Cerebellar nuclear complex (tissue), 1 donor: ENCODE measurements at places on chromosomes 7 and 10.

DNA sequence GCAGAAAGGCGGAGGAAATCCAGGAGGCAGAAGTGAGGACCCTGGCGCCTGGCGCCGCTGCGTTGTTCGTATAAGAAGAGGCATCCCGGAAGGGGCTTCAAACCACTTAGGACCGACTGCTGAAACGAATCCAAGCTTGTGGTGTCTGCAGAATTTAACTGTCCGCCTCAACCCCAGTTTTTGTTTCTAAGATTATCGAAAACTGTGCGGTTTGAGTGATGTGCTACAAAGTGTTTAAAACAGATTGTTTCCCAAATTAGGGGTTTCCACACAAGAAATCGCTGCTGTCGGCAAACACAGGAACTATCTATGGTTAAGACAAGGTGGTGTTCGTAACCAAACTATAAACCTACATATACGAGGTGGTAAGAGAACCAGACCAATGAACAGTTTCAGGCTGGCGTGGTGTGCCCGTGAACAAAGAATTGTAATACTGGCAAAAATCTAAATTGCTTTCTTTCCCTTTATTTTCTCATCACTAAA lies 835 bp upstream of the DGKI start:
- no peak for DNase-seq

DNA sequence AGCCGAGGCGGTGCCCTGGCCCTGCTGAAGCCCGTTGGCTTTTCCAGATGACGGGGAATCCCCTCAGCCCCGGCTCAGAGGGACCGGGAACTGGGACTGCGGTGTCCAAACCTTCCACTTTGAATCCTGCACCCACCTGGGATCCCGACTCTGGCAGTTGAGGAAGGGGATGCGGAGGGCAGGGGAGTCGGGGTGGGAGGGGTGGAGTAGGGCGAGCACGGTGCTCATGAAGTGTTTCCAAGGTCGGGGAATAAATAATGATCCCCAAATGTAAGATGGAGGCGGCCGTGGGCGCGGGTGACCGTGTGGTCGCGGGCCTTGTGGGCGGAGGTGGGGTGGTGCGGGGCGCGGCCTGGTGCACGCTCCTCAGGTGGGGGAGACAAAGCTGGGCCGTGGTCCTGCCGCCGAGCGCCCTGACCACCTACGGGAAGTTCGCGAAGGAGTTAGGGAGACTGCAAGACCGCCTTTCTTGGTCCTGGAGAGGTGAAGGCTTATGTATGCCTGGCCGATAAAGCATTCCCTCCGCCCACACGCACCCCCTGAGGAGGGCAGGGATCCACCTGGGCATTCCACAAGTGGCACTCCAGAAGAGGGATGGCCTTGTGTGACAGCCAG lies 1.4 kb downstream of the MTURN start:
- no peak for DNase-seq

DNA sequence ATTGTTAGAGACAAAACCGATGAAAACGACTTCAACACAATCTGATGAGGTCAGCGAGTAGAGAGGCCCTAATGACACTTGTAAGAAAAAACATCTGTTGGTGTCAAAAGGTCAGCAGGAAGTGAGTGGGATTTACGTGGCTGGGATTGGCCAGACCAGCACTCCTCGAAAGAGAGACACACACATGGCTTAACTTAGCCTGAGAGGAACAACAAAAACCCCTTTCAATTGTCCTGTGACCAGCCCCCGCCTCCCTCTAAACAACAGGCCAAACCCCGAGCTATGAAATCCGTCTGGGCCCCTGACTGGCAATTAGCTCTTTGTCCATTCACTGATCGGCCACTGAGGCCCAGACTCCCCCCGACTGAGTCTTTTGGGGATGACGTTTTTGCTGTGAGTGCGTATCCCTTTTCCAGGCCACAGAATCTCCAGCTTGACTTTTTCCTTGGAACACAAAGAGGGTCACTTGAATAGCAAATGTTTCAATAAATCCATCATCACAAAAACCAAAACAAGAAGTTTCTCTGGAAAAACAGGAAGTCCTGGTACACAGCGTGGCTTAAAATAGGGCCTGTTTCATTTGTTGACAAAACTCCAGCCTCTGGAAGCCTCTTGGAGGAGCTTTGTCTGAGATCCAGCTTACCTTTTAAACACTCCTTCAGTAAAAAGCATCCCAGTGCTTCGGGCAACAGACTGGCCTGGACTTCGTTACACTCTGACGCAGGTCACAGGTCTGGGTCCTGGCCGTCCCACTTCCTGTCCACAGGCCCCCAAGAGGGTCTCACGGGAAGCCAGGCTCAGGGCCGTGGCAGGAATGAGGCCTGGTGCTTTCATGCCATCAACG lies 103.0 kb downstream of the CTBP2 start:
- no peak for DNase-seq

DNA sequence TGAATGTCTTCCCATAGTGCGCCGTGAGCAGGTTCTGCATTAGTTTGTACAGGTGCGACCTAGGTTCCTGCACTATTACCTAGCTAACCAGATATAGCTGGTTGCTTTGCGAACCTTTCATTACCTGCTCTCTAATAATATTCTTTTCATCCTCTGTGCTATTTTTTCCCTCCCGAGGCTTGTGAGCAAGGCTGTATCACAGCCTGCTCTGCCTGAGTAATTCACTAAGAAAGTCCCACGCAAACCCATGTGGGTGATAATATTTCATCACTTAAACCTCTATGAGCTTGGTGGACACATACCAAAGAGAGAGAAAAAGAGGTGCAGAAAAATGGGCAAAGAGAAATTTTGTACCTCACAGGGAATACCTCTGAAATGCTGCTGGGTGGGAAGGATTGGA lies 8.4 kb downstream of the INHBA start:
- no peak for DNase-seq

GRCh38 chr7:93955304-93955703 lies 33.8 kb downstream of the GNG11 start:
- DNase-seq = no peak

- no peak for DNase-seq
Measured at GRCh38 chr7:64045301-64046040, at the start of gene ZNF727. TSS of gene ZNF727 (plus strand) at chr7:64045434. CDS start at chr7:64045622, 188 bp downstream.

DNA sequence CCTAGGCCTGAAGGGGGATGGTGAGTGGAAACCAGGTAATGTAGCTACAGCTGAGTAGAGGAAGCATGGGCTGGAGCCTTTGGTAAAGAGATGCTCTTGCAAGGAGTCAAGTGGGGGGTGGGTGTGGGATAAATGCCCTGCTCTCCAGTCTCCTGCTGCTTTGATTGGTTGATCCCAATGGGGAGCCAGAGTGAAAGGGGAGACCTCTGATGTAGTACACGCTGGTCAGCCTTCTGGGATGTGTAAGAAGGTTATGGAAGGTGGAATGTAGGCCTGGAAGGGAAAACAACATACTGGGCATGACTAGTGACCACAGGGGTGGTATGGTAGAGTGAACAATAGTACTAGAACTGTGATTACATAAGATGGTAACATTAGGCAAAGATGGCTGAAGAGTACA lies 44.3 kb downstream of the TET1 start:
- no peak for DNase-seq

DNA sequence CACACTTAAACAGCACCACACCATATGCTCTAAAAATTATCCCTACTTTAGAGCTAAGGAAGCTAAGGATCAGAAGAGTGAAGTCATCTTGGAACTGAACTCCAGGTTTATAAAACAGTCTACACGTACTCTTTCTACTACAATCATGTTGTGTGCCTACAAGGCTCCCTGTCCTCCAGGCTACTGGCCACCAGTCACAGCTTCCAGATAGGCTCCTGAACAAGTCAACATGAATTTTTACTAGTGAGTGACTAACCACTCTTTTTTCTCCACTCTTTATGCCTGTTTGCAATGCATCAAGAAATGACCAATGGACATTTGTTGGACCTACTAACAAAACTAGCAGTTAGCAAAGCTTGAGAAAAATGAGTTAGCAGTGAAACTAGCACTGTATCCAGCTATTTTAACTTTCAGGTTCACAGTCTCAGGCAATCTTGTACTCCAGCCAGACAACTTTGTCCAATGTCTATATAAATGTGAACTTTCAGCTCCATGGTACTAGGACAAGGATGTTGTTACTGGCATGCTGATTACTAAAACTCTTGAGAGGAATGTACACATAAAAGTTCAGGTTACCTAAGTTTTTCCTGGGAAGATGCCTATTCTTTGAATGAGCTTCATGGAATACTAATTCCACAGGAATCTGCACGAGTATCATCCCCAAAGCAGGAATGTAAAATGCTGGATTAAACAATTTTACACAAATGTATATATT lies 180.0 kb downstream of the BTAF1 start:
- DNase-seq = no peak

DNA sequence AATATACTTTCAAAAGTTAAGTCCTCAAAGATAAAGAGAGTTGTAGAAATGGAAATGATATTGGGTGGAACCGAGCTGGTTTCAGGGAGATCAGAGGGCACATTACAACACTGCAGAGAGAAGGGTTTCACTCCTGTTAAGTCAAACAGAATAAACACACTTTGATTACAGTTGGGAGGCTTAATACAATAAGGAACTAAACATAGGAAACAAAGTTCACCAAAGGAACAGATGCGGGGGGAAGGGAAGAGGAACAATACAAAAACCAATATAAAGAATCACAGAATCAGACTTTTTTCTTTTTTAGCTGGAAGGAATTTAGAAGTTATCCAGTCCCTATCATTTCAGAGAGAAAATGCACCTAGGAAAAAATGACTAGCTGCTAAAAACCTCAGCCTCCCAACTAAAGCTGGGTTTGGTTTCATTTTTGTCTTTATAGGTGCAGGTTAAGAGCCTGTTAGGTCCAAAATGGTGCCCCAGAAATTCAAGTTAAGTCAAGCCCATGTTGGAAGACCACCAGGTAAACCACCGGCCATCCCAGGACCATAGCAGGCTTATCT lies 81.9 kb downstream of the DNMBP start:
- DNase-seq = no peak

DNA sequence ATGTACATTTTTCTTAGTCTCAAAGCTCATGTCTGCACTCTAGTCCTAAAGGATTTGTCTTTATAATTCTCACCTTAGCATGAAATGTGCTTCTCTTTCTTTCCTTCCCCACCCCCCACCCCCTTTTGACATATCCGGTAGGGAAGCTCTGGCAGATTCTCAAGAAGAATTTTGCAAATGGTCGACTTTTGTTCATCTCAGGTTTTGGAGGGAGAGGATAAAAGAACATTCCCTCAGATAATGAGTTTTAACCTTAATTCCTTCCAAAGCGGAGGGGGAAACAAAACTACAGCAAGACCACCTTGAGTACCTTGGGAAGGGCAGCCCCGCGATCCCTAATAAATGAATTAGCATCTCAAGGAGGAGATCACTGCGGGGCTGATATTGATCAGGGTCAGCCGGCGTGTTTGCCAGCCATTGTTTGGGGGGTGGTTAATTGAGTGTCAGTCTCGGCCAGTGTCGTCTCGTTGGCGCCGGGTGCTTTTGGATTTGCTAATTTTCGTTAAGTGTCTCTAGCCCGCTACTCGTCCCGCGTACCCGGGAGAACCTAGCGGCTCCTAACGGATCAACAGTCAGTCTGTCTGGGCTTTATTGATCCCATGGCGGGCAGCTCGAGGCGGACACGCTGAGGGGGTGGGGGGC lies 874 bp upstream of the BAMBI start:
- no peak for DNase-seq

DNA sequence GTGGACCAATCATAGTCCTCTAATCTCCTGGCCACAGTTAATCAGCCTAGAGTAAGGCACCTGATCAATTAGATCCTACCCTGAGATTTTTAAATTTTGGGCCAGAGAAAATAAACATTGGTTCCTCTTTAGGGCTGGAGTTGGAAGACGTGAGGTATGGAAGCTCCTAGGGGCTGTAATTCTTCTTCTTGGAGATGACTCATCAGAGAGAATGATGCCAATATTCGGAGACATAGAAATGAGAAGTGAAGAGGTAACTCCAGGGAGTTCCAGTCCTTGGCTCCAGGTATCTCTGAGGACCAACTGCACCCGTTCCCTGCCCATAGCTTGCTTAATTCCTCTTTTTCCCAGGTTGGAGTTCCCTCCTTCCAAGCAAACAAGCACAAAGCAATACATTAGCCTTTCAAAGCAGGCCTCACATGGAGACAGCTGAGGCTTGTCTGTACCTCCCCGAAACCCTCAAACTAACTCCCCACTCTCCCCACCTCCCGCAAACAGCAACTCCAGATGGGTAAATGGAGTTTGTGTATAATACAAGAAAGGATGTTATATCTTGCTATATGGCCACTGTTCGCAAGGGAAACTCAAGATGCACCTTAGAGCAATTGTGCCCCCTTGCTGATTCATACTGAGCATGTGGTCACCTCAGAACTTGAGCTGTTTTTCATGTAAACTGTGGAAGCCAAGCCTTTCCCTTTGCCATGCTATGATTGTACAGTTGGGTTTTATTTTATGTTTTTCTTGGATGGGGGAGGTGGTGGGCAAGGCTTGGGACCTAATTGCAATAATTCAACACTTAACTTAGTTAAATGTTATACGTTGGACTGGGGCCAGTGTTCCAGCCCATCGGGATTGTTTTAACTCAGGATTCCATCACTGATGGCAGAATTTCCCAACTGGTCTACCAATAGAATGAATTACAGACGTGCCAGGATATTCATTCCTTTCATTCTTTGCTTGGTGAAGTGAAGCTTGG lies 29.3 kb downstream of the PIK3AP1 start:
- DNase-seq = no peak
